ENCODE measurements at places on chromosomes 7 and 10. TPM values are rescaled to one million over a fixed set of nuclear protein-coding genes. Genes with fewer than 3 reads are reported as not detected.

Gene PPP1R3C
- total RNA-seq = 19.1 TPM

Gene LRRD1
- total RNA-seq = 0.60 TPM

Gene KLF14
- total RNA-seq = 0.57 TPM

Gene POU6F2
- total RNA-seq = 1.3 TPM

Gene HTR5A
- not detected for total RNA-seq

DNA sequence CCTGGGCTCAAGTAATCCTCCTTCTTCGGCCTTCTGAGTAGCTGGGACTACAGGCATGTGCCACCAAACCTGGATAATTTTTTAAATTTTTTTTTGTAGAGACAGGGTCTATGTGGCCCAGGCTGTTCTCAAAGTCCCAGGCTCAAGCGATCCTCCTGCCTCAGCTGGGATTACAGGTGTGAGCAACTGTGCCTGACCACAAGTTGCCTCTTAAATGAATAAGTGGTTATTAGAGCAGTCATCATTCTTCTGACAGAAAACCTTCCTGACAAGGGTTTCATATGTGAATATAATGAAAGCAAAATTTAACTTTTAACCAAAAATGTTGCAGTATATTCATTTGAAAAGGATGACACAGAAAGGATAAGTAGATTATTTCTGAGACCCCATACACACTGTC, 532.5 kb downstream of the GRM8 start:
- DNase-seq = no peak

- no peak for DNase-seq
Observed at GRCh38 chr10:116487522-116488430, 58.0 kb upstream of the PNLIP start.

DNA sequence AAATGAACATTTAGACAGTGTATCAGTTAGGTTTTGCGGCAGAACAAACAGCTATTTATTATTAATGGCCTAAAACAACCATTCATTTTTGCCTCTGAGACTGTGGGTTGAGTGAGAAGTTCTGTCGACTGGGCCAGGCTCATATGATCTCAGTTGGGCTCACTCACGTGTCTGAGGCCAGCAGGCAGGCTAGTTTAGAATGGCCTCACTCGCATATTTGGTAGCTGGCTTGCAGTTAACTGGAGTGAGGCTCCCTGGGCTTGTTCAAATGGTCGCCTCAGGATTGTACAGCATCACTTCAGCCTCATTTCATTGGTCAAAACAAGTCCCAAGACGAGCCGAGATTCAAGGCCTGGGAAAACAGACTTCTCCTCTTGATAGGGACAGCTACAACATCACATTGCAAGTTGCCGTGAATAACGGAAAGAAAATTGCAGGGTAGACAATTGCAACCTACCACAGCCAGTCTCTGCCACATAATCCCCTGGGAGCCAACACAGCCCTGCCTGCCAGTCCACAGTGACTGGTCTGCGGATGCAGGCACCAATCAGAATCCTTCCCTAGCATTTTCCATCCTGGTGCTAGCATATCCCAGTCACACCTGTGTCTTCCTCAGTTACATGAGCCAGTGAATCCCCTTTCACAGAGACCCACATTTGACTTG, 23.1 kb upstream of the PPIF start:
- no peak for DNase-seq

DNA sequence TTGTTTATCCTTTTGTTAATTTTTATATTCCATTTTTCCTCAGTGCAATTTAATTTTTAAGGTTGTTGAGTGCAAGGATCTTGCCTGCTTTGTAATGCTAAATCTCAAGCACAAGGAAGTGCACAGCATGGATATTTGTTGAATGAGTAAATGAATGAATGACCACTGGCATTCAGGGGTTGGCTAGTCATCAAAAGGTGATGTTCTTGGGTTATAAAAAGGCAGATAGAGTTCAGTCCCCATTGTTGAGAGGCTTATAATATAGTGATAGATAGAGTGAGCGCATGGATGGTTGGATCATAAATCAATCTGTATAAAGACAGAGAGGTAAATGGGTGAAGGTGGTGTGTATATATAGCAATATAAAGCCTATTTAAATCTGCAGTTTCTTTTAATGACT, 193.2 kb upstream of the KLF6 start:
- no peak for DNase-seq

DNA sequence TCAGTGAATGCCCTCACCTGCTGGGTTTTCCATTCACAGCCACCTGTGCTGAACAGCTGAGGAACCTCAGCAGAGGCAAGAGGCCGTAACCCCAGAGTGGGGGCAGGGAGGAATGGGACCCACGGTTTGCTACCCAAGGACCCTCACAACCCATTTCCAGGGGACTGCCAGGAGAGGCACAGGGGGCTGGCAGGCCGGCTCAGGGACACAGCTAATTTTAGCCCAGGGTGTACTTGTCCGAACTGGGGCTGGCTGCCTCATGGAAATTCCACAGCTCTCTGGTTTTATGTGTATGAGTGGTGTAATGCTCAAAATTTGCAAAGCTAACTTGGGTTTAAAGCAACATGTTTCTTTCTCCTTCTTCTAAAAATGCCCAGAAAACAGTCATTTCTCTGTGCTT, 42.2 kb downstream of the MINDY4 start:
- no peak for DNase-seq

DNA sequence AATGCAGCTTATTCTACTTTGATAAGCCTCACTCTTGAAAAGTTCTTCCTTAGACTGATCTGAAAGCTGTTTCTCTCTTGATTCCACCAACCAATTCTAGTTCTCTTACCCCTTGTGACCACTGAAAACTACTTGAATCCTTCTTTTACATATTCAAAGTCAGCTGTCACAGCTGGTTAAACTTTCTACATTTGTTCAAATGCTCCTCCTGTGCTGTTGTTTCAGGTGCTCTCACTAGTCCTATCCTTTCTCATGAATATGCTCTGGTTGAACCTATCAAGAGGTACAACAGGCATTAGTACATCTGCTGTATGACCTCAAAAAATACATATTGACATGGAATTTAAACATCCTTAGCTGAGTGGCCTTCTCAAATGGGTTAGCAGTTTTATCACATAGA, 91.5 kb downstream of the MYO3A start:
- no peak for DNase-seq

DNA sequence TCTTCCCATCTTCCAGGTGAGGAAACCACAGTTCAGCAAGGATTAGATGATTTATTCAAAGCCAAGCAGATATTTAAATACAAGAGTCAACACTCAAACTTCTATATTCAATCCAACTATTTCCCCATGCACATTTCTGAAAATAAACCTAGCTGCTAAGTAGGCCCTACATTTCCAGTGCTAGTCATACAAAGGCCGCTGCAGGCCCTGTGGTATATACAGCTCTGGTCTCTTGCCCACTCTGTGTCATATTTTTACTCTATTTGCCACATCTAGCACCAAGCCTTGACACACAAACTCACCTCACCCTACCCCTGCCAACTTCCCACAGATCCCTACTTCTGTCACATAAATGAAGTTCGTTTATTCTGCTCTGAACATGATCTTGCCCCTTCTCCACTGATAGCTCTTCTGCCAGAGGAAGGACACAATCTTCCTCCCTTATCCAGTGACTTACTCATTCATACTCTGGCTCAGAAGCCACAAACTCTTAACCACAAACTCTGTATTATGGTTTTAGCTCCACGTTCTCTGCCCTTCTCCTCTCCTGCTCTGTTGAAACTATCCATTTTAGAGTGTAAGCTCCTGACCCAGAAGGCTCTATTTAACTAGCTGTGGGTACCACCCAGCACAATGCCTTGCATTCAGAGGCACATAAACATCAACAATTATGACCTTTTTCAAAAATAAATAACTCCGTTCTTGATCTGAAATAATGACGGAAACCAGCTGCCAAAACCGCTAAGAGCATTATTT, 180.7 kb downstream of the CPEB3 start:
- no peak for DNase-seq

GRCh38 chr7:50276483-50276882, 28.0 kb upstream of the IKZF1 start:
- no peak for DNase-seq

DNA sequence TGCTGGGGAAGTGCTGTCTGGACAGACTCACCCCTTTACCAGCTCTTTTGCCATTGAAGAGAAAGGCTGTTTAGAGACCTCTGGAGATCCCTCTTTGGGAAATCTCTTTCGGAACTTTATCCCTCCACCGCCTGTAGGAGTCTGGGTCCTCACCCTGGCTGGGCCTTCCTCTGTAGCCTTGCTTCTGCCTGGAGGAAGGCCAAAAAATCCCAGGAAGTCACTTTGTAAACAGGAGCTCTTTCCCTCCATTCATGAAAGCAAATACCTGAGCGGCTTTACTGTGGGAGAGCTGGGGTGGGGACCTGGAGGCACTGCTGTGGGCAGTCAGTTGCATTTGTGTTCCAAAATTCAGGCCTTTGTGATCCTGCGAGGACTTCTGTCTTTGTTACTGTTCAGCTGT, 126.2 kb downstream of the KLF6 start:
- no peak for DNase-seq

- DNase-seq = no peak
Observed at GRCh38 chr10:10821926-10822325, 195.7 kb upstream of the CELF2 start.

DNA sequence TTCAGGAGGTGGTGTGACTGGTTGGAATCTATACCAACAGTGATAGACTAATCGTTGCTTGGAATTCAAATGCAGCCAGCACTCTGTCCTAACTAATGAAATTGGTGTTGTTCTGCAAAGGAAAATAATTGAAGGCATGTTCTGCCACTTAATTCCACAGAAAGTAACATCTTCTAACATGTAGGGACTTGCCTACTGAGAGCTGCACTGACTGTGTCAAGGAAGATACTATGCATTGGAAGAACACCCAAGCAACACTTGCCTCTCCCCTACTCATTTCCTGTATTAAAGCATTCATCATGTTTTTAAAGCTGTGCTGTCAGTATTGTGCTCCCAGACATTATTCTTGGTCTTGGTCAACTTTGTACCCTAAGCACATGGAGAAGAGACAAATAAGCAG, 2.7 kb upstream of the CYP3A7 start:
- DNase-seq = no peak

GRCh38 chr7:44693641-44694313, 54.9 kb upstream of the ZMIZ2 start:
- no peak for DNase-seq
